ENCODE measurements at places on chromosomes 7 and 10.

GRCh38 chr7:43484678-43485395 is 98.1 kb upstream of the STK17A start:
- no peak for DNase-seq

GRCh38 chr7:130732980-130733930 is 752 bp downstream of the KLF14 start:
- DNase-seq, result no peak

GRCh38 chr10:118992496-118992895 is 37.0 kb upstream of the NANOS1 start:
- DNase-seq, result no peak

- DNase-seq, result no peak
Observed at GRCh38 chr7:69260023-69260422, 338.3 kb upstream of the AUTS2 start.

DNA sequence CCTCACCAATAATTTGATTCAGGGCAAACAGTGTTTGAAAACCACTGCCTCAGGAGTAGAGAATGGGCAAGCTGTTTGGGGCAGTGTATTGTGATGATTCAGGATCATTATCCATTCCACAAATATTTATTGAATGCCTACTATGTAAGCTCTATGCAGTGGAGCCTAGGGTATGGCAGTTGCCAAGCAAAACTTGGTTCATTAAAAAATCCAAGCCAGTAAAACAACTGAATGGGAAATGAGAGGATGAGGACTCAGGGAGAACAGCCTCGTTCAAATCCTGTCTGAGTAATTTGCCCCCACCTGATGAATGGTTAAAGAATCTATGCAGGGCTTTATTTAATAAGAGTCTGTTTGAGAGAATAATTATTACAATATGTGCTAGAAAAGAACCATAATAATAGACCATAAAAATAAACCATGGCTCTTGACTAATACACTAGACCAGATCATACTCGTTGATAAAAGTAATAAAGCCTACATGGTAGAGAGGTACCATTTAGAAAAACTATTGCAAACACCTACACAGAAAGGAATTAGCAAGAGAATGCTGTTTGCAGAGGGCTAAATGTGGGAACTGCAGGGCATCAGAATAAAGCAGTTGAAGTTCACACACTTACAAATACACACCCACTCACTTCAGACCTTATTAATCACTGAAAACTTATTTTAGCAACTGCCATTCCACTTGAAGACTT is 71.7 kb downstream of the CREB5 start:
- DNase-seq, result no peak

GRCh38 chr10:416091-416515 is 273.4 kb downstream of the DIP2C start:
- no peak for DNase-seq

- no peak for DNase-seq
Observed at GRCh38 chr7:139566736-139567646, 43.5 kb downstream of the CLEC2L start.

GRCh38 chr10:88270871-88271713 is 312.0 kb downstream of the RNLS start:
- no peak for DNase-seq

DNA sequence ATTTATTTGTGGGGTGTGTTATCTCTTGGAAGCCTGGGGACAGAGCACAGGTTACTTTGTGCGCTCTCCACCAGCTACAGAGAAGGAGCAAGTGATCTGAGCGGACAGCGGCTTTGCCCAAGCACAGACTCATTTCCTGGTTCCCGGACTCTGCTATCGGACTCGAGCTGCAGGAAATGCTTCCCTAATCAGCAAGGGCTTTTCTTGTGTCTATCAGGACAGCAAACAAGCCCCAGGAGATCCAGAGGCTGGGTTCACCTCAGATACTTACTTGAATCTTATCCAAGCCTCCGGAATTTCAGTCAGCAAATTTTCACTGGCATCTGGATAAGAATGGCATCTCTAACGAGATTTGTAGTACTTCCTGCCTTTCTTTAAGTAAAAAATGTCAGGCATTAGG is 27.8 kb downstream of the MRC1 start:
- DNase-seq, result no peak

- no peak for DNase-seq
Observed at GRCh38 chr7:131068604-131069021, 259.1 kb upstream of the MKLN1 start.

GRCh38 chr7:94303695-94304094 is 91.0 kb upstream of the COL1A2 start:
- DNase-seq, result no peak

DNA sequence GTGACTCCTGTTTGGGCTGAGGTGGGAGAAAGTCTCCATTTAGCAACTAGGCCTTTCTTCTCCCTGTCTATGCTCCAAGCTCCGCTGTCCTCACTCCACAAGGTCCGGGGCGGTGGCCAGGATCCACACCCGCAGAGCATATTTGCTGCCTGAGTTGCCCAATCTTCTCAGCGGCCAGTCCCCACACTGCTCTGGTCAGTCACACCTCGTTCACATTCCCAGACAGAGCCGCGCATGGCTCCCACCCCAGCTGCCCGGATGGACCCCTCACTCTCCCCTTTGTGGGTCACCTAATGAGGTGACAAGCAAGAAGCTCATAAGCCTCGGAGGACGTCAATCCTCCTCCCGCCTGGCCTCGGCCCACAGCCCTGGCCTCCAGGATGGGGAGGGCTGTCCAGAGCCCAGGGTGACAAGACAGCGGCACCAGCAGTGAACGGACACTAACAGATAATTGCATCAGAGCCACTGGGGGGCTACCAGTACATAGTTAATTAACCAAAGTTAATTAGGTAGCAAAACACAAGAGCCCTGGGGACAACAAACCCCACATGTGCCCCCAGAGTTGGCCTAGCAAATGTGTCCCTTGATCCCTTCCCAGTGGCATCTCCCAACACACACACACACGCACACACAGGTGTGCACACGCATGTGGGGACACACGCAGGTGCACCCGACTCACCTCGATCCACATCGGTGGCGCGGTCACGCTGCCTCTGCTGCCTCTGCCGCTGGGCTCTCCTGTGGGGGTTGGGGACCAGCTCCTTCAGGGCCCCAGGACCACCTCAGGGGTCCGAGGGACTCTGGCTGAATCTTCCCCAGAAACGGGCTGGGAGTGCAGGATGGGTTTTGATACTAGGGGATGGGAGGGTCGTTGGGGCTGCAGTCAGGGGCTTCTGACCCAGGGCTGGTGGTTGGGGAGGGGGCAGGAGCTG is 11.8 kb downstream of the EPHA1 start:
- DNase-seq, result no peak

DNA sequence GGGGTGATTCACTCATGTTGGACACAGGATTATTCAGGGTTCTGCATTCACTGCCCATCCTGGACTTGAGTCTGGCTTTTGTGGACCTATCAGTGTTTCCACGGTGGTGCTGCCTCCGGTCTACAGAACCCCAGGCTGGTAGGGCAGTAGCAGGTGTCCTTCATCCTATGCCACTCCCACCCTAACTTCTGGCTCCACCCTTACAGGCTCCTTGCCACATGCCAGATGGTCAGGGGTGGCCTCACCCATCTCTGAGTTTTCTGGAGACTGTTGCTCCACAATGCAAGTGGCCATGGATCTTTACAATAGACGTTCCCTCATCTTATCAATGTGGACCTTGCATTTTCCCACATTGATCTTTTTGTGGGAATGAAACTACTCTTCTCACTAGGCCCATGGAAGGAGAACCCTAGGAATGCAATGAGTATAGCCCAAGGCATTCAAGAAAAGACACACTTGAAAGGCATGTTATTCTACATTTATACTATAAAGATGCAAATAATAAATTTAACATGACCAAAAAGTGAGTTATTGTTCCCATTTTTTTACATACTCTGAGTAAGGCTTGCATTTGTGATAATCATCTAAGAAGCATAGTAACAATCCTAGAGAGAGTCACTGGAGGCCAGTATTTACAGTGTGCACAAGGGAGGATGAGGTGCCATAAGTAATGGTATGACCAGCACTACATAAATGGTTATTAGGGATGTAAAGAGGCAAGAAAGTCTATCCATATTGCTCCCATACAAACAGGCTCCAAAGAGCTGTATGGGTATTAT is 57.4 kb upstream of the ADO start:
- DNase-seq, result no peak

- DNase-seq, result no peak
Observed at GRCh38 chr7:73769481-73770001, 529 bp downstream of the CLDN3 start.

- DNase-seq, result peak; percentile 25
Observed at GRCh38 chr10:78664929-78665553, 403.7 kb upstream of the ZMIZ1 start.
